ENCODE measurements at places on chromosomes 4 and X.

- no peak for DNase-seq
These were observed 11.1 kb upstream of the HS3ST1 start for GRCh38 chr4:11439836-11440235.

GRCh38 chr4:8394061-8394519, 46.4 kb downstream of the ACOX3 start:
- no peak for DNase-seq

DNA sequence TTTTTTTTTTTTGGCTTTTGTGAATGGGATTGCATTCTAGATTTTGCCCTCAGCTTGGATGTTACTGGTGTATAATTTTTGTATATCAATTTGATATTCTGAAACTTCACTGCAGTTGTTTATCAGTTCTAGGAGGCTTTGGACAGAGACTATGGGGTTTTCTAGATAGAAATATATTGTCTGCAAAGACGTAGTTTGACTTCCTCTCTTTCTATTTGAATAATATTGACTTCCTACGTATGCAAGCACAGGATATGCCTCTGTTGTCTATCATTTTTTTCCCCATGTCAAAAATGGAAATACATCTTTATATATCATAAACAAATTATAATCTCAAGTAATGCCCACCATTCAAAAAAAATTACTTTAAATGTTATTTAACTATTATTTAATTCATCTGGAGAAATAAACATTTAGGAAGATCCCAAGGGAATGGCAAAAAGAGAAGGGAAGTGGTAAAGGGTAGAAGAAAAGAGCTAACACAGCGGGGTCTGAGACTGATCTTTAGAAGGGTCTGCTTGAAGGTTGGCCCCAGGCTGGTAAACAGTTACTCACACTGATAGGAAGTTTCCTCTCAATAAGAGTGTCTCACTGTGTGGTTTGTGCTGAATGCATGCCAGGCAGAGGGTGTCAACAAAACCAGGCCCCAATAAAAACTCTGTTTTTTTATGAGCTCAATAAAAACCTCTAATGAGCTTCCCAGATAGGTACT, 35.7 kb downstream of the ZNF518B start:
- no peak for DNase-seq

- DNase-seq = no peak
These were observed 270.8 kb downstream of the GRIA3 start for GRCh38 chrX:123454712-123455431.

GRCh38 chrX:151929126-151929525, 16.4 kb downstream of the MAGEA4 start:
- no peak for DNase-seq

GRCh38 chrX:154056770-154057241, 37.1 kb upstream of the IRAK1 start:
- no peak for DNase-seq

GRCh38 chr4:51931461-51931860, 88.5 kb downstream of the DCUN1D4 start:
- DNase-seq = no peak

DNA sequence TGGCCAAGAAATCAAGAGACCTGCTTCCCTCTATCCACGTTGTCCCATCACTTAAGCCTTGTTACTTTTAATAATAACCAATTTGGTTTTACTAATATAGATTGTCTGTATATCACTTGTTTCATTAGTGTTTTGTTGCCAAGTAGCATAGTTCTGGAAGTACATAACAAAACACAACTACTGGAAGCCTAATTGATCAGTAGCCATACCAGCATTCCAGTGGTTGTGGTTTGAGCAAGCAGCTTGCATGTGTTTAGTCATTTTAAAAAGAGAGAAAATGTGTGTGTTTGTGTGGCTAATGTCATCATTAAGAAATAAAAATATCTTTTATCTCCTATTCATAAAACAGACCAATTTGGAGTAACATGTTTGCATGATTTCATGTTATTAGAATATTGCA, 70.8 kb downstream of the PTPN13 start:
- no peak for DNase-seq

GRCh38 chr4:15457406-15458201, 12.1 kb upstream of the CC2D2A start:
- DNase-seq = no peak

- DNase-seq = no peak
These were observed 59.4 kb upstream of the PITX2 start for GRCh38 chr4:110682311-110682710.

- DNase-seq = no peak
These were observed at the start of gene HS3ST1 for GRCh38 chr4:11428231-11428898. TSS of gene HS3ST1 (minus strand) at chr4:11428894. CDS start at chr4:11400005, 28,889 bp downstream.

DNA sequence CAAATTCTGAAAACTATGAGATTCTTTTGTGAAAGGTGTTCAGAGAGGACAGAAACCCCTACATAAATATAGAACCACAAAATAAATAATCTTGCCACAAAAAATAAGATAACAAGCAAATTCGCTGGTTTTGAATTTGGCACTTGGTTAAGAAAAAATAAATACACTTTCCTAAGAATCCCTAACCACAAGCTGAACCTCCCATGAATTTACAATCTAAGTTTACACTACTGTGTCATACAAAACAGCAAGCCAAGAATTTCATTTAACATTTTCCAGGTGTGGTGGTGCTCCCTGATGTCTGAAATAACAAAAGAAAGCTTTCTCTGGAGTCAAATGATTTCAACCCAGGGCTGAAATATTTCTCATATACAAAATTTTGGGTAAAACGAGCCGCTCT, 121.0 kb downstream of the KCNIP4 start:
- DNase-seq = no peak

All from stimulated activated CD4-positive, alpha-beta T cell treated with anti-CD3 and anti-CD28 coated beads, Interleukin-4, amount 100 ng/mL, for 1 hour (primary cell).